ENCODE measurements at places on chromosomes 12 and 14.
A peak's percentile ranks its signal among the peaks of the same experiment; 100 is the strongest.

GRCh38 chr14:67387195-67387594, 24.8 kb downstream of the PLEK2 start:
- DNase-seq = no peak

DNA sequence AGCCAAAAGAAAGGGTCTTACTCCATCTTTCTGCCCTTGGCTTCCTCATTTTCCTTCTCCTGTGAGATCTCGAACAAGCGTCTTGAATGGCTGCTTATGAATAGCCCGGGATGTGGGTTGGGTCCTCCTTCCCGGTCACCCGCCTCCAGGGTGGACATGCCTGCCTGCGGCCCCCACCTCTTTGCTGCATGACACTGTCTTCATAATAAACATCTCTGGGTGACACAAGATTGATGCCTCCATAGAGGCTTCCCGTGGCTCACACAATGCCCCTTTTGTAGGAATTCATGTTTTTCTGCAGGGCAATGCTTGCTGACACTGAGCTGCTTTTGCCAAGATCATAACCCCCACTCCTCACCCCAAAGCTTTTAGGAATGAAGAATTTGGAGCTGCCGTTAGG, 125.9 kb downstream of the ZNF664 start:
- DNase-seq = no peak

GRCh38 chr14:29126361-29126760, 359.8 kb downstream of the FOXG1 start:
- no peak for DNase-seq

GRCh38 chr12:94282675-94283074, 134.3 kb downstream of the PLXNC1 start:
- no peak for DNase-seq

GRCh38 chr12:49843411-49843810, 505 bp upstream of the BCDIN3D start:
- no peak for DNase-seq

GRCh38 chr14:64369201-64369600, 19.0 kb upstream of the MTHFD1 start:
- DNase-seq = no peak

GRCh38 chr14:21913759-21914158, 240.1 kb upstream of the OR4E1 start:
- no peak for DNase-seq

GRCh38 chr14:68979021-68979721, at the start of gene ACTN1:
ACTN1 (minus strand) TSS chr14:68979302; CDS start chr14:68979056, 246 bp downstream.
- DNase-seq = peak; percentile 64

GRCh38 chr14:98168211-98168985, 1103.6 kb downstream of the BCL11B start:
- DNase-seq = no peak

- no peak for DNase-seq
These were observed 23.9 kb upstream of the C12orf42 start for GRCh38 chr12:103519632-103520031.

DNA sequence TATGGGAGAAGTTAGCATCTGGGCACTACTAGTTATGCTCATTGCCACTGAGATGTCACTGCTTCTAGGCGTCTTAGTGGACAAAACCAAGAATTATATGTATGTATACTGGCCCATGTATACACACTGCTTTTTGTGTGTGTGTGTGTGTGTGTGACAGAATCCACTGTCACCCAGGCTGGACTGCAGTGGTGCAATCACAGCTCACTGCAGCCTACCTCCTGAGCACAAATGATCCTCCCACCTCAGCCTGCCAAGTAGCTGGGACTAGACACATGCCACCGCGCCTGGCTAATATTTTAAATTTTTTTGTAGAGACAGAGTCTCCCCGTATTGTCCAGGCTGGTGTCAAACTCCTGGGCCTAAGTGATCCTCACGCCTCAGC, 25.2 kb downstream of the LIMA1 start:
- no peak for DNase-seq

DNA sequence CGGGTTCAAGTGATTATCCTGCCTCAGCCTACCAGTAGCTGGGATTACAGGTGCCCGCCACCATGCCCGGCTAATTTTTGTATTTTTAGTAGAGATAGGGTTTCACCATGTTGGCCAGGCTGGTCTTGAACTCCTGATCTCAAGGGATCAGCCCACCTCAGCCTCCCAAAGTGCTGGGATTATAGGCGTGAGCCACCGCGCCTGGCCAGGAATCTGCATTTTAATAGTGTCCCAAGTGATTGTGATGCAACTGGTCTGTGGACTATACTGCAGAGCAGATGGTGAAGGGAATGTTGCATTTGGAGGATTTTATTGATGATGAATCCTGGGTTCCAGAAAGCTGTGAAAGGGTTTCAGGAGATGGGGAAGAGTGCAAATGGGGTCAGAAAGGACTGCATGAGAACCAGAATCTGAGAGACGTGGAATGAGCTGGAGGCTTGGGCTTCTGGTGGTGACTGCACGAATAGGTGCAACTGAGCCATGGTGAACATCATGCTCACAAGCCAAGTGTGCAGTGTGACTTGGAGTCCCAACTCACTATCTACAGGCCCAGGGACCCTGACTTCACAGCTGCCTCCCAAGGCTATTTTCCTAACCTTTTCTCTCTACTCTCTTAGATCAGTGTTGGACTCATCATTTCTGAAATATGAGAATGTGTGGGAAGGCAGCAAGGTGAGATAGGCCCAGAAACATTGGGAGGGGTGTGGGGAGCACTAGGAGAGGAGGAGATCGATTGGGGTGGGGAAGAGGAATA, 4.5 kb downstream of the RPS26 start:
- DNase-seq = no peak

GRCh38 chr12:110647631-110648040, 33.7 kb downstream of the TCTN1 start:
- no peak for DNase-seq

DNA sequence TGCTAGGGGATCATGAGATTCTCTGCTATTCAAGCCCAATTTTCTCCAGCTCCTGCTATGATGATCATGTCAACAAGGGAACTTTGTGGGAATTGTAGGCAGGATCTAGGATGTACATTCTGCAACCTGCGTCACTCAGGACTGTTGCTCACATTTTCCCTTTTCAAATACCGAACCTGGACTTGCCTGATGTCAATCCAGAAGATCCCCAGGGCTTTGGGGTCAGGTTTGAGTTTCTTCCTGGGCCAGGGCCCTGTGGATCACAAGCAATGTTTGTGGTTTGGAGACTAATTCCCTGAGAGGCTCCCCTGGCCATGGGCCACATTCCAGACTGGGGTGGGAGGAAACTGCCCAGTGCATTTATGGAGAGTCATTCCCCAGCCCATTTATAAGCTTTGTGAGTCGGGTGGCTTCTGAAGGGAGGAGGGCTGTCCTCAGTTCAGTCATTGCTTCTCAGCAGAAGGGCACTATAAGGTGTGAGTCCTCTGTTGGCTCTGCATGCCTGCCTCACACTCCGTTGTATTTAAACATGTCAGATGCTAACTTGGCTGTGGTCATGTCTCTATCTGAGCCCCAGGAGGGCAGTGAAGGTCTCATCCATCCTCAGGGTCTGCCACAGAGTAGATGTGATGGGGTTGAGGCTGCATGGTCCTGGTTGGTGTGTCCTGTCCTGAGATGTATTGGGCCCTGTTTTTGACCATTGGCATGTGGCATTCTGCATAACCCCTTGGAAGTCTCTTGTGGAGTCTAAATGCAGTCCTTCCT, 6.5 kb downstream of the KRT86 start:
- DNase-seq = no peak

DNA sequence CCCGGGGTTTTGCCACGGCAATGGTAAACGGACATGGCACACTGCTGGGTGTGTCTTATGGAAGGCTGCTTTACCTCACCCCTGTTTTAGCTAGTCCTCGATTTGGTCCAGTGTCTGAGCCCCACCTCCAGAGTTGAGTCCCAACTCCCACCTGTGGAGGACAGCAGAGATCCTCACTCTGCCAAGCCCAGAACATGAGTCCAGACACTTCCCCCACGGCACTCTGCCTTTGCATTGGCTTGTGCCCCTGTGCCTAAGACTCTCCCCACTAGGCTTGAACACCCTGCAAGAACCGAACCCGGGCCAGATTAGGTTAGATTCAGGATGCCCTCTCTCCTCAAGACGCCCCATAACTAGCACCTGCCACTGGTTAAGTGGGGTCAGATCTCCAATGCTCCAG, 59.8 kb upstream of the C14orf180 start:
- no peak for DNase-seq
